ENCODE measurements at places on chromosomes 5 and 9.
A peak's percentile ranks its signal among the peaks of the same experiment; 100 is the strongest.

DNA sequence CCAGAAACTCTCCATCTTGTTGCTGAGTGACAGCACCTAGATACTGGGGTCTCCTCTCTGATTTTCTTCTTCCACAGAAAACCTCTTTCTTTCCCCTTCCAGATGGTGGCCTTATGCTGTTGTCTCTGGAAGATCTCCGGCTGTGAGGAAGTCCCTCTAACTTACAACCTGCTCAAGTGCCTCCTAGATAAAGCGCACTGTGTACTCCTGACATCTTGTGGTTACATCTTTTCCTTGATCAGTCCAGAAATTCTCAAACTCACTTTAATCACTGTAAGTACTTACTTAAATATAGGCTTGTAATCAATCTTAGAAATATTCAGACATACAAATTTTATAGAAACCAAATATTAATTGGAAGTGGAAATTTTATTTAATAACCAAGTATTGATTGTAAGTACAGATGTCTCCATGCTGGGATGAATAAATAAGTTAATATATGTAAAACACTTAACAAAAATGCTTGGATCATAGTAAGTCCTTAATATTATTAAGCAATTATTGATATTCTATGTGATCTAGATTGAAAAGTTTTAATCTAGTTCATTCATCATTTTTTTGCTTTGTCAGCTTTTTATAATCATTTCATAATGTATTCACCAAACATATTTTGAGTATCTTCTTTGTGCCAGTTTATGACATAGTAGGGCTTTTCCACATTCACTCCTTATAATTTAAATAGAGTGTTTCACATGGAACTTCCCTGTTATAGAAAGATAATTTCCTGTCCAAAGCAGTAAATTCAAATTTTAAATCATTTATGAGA lies 1381.4 kb upstream of the CDH6 start:
- DNase-seq = no peak

DNA sequence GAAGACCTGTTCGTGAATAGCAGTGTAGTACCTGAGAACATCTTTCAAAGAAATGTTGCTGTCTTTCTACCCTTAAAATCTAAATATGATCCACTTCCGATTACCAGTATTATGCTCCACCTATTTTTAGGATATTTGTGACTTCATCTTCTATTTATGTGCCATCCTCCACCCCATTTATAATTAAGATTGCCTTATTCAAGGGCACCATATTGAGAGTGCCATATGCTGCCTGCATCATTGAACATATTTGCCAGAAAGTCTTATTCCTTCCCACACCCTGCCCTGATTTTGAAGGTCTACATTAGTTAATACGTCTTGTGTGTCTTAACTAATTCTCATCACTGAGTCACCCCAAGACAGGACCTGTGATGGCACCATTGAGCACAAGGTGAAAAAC lies 1076.7 kb downstream of the CDH12 start:
- DNase-seq = no peak

DNA sequence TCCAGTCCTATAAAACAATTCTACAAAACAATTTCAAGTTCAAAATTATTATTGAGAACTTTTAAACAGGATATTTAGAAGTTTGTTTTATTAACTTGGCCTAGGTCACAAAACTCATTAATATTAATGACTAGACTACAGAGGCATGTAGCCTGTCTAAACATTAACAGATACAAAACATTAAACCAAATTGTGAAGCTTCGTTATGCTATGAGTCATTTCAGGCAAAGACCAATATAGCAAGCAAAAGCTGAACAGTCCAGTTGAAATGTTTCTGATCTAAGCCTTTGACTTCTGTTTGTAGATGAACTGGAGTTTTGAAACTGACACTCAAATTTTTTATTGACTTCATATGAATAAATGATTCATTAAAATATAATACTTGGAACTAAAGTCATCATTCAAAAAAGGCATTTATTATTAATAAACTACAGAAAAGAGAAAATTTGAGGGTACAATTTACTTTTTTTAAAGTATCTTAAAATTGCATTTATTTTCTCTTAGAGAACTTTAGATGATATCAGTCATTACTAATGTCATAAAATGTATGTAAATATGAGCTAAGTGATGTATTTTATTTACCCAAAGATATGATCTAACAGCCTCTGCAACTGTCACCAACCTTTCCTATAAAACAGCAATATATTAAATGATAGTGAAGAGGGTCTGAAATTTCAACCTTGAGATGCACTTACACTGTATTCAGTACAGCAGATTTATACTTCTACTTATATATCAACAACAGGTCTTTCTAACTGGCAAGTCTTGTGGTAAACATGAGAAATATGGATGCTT lies 188.8 kb downstream of the COMMD10 start:
- DNase-seq = no peak

- DNase-seq = peak; percentile 66
Observed at GRCh38 chr5:134101686-134102439, 12.6 kb upstream of the TCF7 start.

DNA sequence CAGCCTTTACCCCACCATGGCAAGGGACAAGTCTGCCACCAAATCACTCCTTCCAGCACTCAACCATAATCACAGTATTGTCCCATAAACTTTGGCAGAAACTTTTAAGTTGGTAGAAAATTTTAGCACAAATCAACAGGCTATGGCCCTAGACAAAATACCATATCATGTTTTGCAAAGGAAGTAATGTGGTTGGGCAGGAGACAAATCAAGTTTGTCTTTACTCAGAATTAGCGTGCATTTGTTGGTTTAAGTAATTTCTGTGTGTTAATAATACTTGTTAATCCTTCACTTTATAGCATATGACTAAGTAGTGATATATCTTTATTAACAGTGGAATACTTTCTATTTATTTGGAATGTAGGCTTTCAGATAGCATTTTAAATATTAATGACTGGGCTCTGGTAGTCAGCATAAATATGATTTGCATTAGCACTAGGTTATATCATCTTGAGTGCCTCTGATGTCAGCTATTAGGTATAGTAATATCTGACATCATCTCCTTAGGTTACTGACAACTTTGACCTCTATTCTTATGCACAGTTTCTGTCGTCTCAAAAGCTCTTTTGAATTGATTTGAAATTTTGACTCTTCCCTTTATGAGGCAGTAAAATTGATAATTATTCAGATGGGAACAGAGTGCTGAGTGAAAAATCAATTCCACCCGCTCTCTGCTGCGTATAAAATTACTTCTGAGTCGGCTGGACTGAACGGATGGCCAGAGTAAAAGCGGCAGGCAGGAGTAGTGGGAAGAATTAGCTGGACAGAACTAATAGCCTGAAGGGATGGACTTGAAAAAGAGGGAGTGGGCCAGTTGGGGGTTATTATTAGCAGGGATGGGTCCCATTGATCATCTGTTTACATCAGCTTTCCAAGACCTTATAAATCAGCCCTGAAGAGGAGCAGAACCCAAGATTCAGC lies 40.1 kb upstream of the TLX3 start:
- DNase-seq = no peak

DNA sequence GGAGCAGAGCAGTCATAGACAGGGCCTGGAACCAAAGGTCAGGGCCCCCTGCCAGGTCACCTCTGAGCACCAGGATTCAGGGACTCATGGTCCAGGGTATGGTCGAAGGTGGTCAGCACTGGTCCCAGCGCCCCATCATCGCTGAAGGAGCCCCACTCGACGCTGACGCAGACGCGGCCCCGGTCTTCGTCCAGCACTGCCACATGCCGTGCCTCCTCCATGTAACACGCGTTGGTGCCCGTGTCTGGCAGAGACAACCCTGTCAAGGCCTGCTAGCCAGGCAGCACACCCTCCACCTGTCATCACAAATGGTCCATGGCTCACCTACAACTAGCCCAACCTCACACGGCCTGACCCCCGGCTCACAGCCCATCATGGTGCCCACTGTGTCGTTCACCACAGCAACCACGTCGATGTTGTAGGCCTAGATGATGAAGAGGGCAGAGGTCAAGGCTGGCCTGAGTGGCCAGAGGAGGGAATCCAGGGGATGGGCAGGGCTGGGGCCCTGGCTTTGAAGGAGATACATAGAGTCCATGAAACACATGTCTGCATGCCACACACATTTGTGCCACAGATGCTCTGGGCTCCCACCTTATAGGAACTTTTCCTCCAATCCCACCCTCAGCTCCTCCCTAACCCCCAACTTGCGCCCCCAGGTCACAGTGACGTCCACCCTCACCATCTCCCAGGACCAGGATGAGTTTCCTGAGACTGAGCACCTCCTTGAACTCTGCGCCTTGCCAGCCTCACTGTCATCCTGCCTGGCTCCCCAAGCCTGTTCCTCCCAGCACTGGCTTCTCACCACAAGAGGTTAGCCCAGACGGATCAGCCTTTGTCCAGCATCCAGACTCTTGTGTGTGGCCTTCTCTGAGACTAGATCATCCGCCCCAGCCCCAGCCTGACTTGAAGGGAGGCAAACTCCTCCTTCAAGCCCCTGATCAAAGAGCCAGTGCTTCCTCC lies 9.5 kb downstream of the HK3 start:
- no peak for DNase-seq

GRCh38 chr9:93676310-93677047 lies 100.1 kb downstream of the PHF2 start:
- DNase-seq = no peak

- DNase-seq = no peak
Observed at GRCh38 chr5:58075907-58076306, 384.0 kb downstream of the PLK2 start.

GRCh38 chr5:176500511-176500910 lies 36.7 kb downstream of the RNF44 start:
- DNase-seq = no peak

GRCh38 chr9:20040991-20041696 lies 252.3 kb upstream of the SLC24A2 start:
- DNase-seq = no peak

DNA sequence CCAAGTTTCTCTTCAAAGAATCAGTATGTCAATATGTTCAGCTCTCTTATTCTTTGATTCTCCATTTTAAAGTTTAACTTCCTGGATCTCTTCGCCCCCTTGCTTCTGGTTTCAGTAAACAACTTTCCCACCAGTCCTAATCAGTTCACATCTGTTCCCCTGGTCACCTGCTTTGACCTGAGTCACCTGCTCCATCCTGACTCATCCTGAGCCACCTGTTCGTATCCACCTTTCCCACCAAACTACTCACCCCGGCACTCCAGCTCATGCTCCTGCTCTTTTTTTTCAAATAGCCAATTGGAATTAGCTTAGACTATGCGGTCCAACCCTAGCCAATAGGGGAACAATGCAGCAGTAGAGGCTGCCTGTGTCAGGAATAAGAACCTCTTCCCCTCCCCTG lies 23.6 kb upstream of the CSF1R start:
- no peak for DNase-seq

DNA sequence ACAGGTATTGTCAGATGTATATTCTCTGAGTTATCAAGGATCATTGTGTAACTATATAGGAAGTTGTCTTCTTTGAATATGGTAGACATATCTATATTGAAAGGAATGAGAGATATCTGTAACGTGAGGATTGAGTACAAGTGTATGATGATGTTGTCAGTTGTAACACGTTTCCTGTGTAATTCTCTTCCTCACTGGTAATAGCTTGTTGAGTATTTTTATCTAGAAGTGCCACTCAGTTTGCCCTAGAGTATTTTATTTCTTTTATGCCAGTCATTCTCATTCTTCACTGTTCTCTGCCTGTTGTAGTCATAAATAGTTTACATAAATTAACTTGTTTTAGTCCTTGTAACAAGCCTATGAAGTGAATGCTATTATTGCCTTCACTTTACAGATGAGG lies 172.1 kb downstream of the BAAT start:
- DNase-seq = no peak

- DNase-seq = peak; percentile 49
Observed at GRCh38 chr5:98827161-98827560, 53.7 kb downstream of the RGMB start.

GRCh38 chr9:132927704-132928103 lies 16.7 kb downstream of the TSC1 start:
- no peak for DNase-seq

GRCh38 chr9:98808875-98809274 lies 1.4 kb downstream of the GALNT12 start:
- DNase-seq = no peak

- DNase-seq = no peak
Observed at GRCh38 chr5:163260961-163261360, 176.4 kb upstream of the CCNG1 start.

- DNase-seq = no peak
Observed at GRCh38 chr5:85132269-85132668, 747.6 kb upstream of the EDIL3 start.

- no peak for DNase-seq
Observed at GRCh38 chr5:171810227-171810626, 24.6 kb downstream of the SMIM23 start.

DNA sequence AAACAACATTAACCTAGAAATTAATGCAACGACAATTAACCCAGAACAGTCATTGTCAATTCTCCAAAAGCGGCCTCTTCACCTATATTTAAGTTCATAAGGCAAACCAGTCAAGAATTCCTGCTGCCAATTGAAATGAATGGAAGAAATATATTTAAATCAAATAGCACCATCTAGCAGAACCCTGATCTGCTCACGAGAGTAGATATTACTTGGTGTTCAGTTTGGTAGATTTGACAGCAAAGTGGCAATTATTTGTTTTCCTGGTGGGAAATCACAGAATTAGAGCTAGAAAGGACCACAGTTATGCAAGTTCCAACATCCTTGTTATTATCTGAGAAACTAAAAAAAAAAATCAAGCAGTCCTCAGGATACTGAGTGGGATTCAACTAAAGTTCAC lies 2.3 kb downstream of the SSBP2 start:
- no peak for DNase-seq

DNA sequence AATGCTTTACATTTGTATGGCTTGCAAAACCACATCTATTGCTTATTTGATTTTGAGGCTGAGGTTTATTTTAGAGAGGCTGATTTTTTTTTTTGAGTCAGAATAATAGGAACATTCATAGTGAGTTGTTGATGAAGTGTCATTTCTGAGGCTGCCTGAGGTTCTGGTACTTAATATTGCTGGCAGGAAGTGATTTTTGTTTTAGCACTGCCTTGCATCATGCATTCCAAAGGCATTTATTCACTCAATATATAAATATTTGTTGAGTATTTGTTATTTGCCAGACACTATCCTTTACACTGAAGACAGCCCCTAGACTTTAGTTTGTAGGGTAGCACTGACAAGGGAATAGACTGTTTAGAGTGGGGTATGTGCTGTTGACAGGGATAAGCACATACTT lies 2.7 kb downstream of the RNF20 start:
- no peak for DNase-seq

DNA sequence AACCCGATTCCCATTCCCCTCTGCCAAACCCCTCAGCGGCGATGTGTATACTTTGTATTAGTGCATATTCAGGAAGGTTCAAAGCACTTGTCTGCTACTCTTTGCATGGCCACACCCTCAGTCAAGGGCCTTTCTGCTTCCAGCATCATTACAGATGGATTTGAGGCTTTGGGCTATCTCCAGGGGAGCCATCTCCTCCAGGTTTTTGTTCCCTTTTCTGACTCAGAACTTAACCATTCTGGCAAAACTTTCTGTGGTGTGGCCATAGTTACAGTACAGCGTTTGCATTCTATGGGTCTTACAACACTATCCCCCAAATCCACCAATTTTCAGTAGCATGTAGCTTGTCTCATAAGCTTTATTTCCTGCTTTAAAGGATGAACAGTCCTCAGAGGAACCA lies 36.0 kb upstream of the SVEP1 start:
- DNase-seq = no peak
